ENCODE measurements at places on chromosomes 1 and 21. TPM values are rescaled to one million over a fixed set of nuclear protein-coding genes. Genes with fewer than 3 reads are reported as not detected.

- DNase-seq, result no peak
- H3K27ac ChIP-seq, result no peak overlapping the region
- no peaks in the 10 kb centered on the region for H3K36me3 ChIP-seq
- no peaks in the 10 kb centered on the region for H3K4me1 ChIP-seq
- H3K27me3 ChIP-seq, result no peaks in the 10 kb centered on the region
Observed at GRCh38 chr1:169155675-169156074, 49.2 kb downstream of the ATP1B1 start.

MIXL1 gene
- total RNA-seq, result not detected

LIN28A gene
- total RNA-seq, result not detected

DNA sequence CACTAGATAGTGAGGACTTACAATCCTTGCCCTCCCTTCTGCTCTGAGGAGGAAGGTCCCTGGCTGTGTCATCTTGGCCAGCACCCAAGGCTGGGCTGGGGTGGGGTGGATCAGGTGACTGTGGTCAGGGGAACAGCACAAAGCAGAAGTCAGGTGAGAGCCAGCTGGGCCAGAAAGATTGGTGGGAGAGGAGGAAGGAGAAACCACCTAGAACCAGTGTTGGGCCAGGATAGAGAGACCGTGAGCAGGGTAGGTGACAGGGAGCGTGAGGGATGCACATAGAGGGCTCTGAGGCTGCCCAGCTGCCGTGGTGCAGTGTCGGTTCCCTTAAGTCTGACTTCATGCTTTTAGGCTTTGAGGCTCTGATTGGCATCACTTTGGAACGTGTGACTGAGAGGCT is 22.7 kb downstream of the NCF2 start:
- no peak overlapping the region for H3K4me3 ChIP-seq
- no peaks in the 10 kb centered on the region for H3K36me3 ChIP-seq
- H3K4me1 ChIP-seq, result peaks cover 12% of the 10 kb centered on the region
- H3K27me3 ChIP-seq, result no peaks in the 10 kb centered on the region

GRCh38 chr1:111653709-111654108 is 34.1 kb downstream of the RAP1A start:
- no peak for DNase-seq
- H3K4me1 ChIP-seq, result peaks cover 11% of the 10 kb centered on the region
- H3K36me3 ChIP-seq, result peaks cover 4% of the 10 kb centered on the region
- no peaks in the 10 kb centered on the region for H3K27me3 ChIP-seq

DNA sequence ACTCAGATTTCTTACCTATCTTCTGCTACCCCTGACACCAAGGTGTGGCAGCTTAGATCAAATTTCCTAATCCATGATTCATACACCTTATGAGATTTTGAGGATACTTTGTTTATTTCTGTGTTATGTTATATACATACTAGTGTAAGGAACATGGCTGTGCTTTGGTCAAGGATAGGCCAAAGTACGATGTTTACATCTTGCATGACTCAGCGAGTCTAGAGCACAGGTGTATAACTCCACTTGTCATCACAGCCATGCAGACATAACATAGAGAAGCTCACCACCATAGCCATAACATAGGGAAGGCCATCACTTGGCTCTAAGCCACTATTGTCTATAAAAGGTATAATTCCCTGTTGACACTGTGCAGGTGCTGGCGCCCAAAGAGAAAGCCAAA is 61.2 kb downstream of the GBP6 start:
- DNase-seq, result no peak
- H3K36me3 ChIP-seq, result no peaks in the 10 kb centered on the region
- no peak overlapping the region for H3K4me3 ChIP-seq
- H3K4me1 ChIP-seq, result no peaks in the 10 kb centered on the region
- H3K27me3 ChIP-seq, result no peaks in the 10 kb centered on the region
- H3K27ac ChIP-seq, result no peak overlapping the region

DNA sequence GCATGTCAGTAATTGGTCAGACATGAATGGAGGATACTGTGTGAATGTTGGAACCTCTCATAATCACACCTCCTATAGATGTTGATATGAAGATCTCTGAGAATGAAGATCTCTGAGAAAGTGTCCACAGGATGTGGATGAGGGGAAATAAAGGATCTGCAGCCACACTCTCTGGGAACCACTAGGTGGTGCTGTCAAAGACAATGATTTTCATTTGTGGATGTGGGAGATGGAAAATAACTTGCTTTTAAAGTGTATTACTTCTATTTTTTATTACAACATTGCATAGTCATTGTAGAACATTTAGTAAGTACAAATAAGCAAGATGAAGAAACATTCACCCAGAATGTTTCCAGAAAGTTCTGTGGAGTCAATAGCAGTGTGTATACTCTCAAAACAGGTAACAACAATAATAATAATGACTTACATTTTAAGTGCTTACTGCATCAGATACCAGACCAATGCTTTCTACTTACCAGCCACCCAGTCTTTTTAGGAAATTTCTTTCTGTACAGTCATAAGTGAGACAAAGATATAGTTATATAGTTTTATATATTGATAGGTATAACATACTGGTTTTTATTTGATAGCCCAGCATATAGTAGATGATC is 128.2 kb downstream of the ATG4C start:
- no peaks in the 10 kb centered on the region for H3K4me1 ChIP-seq
- DNase-seq, result peak; percentile 56
- peaks cover 12% of the 10 kb centered on the region for H3K27me3 ChIP-seq

DNA sequence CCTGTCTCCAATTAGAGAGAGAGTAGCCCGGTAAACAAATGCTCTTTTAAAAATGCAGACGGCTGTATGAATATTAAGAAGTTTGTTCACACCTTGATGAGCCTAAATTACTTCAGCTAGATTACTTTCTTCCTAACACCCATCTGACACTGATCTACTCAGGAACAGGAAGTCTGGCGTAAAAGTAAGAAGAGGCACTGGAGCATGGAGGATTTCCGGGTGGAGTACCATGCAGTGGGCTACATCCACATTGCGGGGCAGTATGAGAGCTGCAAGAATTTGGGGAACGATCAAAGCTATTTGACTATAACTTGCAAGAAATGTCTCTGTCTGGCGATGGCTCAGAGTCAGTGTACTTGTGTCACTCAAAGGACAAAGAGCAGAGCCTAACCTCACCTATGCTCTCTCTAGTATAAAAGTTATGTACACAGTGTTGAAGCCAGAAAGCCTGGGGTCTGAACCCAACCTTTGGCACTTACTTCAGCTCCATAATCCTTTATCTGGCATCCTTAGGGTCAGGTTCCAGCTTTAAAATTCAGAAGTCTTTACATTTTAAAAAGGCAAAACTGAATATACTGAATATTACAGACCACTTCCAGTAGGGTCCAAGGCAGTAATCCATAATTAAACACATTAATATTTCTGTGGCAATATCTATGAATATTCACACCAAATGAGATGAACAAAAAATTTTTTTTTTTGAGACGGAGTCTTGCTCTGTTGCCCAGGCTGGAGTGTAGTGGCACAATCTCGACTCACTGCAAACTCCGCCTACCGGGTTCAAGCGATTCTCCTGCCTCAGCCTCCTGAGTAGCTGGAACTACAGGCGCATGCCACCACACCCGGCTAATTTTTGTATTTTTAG is 7.9 kb upstream of the GNPAT start:
- no peaks in the 10 kb centered on the region for H3K27me3 ChIP-seq
- peaks cover 4% of the 10 kb centered on the region for H3K36me3 ChIP-seq
- no peaks in the 10 kb centered on the region for H3K4me1 ChIP-seq
- H3K27ac ChIP-seq, result no peak overlapping the region

DNA sequence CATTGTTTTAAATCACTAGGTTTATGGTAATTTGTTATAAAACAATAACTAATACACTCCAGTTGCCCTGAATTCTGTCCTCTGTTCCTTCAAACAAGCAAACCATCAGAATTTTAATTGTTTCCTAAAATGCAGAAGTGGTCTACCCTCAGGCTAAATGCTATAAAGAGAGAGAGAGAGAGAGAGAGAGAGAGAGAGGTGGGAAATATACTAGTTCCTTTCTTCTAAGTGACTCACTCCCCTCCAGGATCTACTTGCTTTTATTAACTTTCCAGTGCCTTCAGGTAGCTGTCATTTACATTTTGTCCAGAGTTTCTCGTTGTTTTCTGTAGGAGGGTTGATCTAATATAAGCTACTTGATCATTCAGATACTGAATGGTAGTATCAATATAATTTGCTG is 26.4 kb downstream of the LRRC53 start:
- H3K27me3 ChIP-seq, result no peaks in the 10 kb centered on the region
- DNase-seq, result no peak
- H3K4me3 ChIP-seq, result no peak overlapping the region
- no peak overlapping the region for H3K27ac ChIP-seq
- H3K4me1 ChIP-seq, result no peaks in the 10 kb centered on the region

PRDX6 gene
- total RNA-seq, result 324 TPM

DNA sequence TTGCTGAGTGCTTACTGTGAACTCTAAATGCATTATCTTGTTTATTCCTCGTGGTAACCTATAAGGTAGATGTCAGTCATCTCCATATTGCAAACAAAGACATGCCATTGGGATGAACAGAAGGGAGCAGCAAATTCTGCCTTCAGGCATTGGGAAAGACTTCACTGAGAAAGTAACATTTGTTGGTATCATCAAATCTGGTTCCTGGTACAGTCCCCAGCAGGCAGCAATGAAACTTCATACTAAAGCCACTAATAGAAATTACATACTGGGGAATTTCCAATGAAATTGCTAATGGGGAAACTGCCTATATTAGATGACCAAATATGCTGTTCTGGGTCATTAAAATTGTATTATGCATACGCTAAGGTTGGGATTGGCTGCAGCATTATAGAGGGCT is 47.3 kb upstream of the ST6GALNAC5 start:
- H3K27me3 ChIP-seq, result no peaks in the 10 kb centered on the region
- DNase-seq, result no peak
- no peak overlapping the region for H3K27ac ChIP-seq
- H3K4me1 ChIP-seq, result no peaks in the 10 kb centered on the region
- H3K36me3 ChIP-seq, result no peaks in the 10 kb centered on the region

HNRNPCL4 gene
- total RNA-seq, result not detected

DNA sequence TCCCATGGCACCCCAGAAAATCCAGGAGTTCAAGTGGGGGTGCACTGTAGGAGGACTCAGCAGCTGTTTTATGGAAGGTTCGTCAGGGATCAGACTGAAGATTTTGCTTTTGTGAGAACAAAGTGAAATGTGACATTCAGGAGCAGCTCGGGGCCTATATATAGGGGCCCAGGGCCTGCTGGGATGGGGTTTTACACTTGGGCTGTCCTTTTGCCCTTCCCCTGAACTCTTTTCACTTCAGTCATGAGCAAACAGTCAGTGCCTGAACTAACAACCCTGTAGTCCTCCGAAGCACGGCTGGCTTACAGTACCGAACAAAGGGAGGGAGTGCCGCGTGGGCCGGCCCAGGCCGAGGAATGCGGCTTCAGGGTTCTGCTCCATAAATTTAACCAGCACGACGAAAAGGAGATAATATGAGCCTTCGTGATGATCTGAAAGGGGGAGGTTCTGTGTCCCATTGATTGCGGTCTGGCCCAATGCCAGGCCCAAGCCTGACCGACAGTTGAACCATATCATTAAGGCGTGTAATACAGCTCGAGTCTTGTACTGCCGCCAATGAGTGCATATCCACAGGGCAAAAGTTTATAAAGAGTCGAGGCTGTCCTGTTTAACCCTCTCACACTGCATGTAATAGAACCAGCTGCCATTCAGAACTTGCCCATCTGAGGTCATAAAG is 139.9 kb downstream of the DHRS3 start:
- DNase-seq, result peak; percentile 93
- H3K36me3 ChIP-seq, result no peaks in the 10 kb centered on the region
- peak overlapping the region; percentile 66 for H3K27ac ChIP-seq
- no peaks in the 10 kb centered on the region for H3K27me3 ChIP-seq
- H3K4me3 ChIP-seq, result no peak overlapping the region

SYT6 gene
- not detected for total RNA-seq

DNA sequence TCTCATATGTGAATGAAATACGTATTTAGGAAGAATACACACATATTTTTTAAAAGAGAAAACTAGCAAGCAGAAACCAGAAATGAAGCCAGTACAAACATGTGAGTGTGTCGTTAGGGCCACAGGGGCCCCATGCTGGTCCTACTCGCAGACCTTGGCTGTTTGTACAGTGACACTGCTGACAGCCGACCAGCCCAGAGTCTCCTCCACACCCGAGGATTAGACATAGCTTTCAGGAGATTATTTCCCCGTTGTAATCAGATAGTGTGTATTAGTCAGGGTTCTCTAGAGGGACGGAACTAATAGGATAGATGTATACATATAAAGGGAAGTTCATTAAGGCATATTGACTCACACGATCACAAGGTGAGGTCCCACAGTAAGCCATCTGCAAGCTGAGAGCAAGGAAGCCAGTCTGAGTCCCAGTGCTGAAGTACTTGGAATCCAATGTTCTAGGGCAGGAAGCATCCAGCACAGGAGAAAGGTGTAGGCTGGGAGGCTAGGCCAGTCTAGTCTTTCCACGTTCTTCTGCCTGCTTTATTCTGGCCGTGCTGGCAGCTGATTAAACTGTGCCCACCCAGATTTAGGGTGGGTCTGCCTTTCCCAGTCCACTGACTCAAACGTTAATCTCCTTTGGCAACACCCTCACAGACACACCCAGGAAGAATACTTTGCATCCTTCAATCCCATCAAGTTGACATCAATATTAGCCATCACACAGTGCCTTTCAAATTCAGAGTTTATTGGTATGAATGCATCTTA is 51.2 kb downstream of the DIP2A start:
- peaks cover 25% of the 10 kb centered on the region for H3K36me3 ChIP-seq
- H3K4me3 ChIP-seq, result no peak overlapping the region
- DNase-seq, result no peak

FCER1A gene
- total RNA-seq, result not detected

GRCh38 chr1:6646499-6647148 is 22.0 kb downstream of the THAP3 start:
- no peak overlapping the region for H3K27ac ChIP-seq
- no peaks in the 10 kb centered on the region for H3K27me3 ChIP-seq
- H3K4me3 ChIP-seq, result no peak overlapping the region
- peaks cover 10% of the 10 kb centered on the region for H3K36me3 ChIP-seq

DNA sequence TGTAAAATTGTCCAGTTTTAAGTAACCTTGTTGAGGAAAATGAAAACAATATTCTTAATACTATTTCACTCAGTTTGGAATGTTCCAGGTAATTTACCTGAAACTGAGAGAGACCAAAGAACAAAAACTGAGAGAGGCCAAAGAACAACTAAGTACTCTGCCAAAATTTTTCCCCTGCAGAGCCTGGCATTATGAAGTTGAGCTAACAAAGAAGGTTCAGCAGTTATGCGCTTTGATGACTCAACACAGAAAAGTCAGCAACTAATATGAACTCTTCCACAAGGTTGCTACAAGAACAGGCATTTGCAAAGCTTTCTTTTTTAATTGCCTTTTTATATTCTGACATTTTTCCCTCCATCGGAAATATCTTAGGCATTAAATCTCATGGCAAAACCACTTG is 270.9 kb downstream of the CHRM3 start:
- H3K27me3 ChIP-seq, result no peaks in the 10 kb centered on the region
- no peak for DNase-seq

LCE1C gene
- not detected for total RNA-seq

DNA sequence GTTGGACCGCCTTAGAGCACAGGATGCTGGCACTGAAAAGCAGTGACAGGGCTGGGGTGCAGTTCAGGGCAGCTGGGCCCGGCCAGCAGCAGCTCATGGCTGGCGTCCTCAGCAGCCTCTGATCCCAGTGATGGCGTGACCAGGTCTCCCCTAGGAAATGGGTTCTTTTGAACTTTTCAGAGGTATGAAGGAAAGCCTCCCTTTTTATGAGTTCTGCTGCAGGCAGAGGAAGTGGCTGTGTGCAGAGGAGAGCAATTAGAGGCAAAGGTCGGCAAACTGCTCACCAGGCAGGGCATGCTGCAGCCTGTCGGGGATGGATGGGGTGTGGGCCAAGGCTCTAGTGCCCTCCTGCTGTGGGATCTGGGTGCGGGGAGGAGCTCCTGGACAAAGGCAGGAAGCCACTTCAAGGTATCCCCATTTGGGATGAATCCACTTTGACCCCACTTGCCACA is 45.6 kb upstream of the RAB4A start:
- no peak for DNase-seq
- peaks cover 12% of the 10 kb centered on the region for H3K4me1 ChIP-seq
- H3K36me3 ChIP-seq, result no peaks in the 10 kb centered on the region
- H3K27me3 ChIP-seq, result peaks cover 22% of the 10 kb centered on the region
- H3K4me3 ChIP-seq, result no peak overlapping the region

Measured in GM23248 (cell line).